GM19239 (cell line): ENCODE measurements at places on chromosomes 11 and 22.

DNA sequence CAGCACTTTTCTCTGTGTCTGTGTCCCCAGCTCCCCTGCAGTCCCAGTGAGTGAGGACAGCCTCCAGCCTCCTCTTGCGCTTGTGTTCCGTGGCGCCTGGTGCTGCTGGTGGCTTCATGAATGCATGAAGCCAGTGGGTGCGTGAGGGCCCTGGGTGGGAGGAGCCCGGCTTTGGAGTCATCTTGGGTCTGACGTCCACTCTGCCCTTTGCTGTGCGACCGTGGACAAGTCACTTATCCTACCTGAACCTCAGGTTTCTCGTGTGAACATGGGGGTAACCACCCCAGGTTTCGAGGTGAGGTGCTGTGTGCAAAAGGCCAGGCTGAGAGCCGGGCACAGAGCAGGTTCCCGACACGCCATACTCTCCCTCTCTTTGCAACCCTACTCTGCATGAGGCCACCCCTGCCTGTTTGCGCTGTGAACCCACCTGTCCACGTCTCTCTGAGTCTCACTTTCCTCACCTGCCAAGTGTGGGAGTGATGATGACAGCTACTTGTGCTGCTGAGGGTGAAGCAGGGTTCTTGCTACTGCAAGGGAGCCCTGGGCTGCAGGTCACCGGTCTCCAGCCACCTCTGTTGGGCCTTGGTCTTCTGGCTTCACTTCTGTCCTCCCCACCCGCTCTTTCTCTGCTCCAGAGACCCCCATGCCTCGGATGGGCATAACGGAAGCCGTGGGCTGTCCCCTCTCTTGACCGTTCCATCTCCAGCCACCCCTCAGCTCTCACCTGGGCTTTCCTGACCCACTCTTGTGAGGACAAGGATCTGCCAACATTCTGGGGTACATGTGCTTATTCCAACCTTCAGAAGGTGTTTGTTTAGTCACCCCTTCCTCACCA, 537.6 kb downstream of the TBC1D22A start:
- DNase-seq = no peak

- DNase-seq = no peak
Observed at GRCh38 chr11:117409511-117409910, 81.9 kb downstream of the CEP164 start.

GRCh38 chr22:39298241-39298987, 21.0 kb downstream of the RPL3 start:
- no peak for DNase-seq

DNA sequence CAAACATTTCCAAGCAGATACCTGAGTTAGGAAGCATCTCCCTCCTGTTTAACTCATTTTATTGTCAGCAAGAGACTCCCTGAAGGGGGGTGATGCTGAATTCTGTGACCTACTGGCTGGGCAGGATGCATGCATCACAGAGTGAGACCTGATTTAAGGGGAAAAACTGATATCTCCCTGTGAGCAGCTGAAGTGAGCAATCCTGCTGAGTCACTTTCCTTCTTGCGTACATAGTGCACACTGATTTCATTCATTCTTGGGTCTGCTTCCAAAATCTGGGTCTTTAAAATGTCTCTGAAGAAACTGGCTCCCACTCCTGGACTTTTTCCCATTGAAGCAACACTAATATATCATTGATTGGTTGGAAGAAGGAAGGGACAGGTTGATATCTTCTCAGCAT, 23.3 kb downstream of the P4HA3 start:
- DNase-seq = no peak

GRCh38 chr11:119584193-119585042, 144.6 kb downstream of the NECTIN1 start:
- no peak for DNase-seq

DNA sequence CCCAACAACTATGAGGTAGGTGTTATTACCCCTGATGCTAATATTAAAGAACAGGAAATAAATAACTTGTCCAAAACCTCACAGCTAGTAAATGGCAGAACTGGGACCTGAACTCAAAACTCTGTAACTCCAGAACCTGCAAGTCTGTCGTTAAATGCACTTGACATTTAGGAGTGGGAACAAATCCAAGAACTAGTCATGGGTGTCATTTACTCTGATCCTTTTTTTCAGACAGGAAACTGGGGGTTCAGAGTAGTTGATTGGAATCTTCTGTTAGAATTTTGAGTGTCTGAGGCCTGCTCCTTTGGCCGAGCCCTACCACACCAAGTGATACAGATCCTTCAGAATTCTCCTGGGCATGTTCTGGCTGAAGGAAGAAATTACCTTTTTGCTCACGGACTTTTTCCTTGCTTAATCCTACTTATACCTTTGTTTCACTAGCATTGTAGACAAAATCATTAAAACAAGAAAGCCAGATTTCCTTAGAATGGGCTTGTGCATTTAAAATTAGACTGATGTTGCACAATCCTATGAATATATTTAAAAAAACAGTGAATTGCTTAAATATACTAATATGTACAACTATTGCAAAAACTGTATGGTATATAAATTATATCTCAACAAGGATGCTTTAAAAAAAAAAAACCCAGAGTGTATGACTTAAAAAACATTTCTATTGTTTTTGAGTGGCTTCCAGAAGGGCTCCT, 1.4 kb upstream of the YAP1 start:
- no peak for DNase-seq

GRCh38 chr11:72930008-72930407, 115.8 kb downstream of the ATG16L2 start:
- DNase-seq = no peak

DNA sequence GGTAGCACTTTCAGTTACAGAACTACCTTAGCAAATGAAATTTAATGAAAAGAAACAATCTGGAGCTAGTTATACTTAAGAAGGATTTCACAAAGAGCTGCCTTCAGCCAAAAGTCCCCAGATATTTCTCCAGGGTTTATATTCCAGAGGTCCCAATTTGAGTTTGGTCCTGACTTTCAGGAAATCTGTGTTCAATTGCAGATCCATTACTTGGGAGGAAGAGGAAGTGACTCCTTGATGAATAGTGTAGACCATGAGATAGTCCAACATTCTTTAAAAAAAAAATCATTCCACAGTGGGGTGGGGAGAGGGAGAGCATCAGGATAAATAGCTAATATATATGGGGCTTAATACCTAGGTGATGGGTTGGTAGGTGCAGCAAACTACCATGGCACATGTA, 117.6 kb upstream of the ARHGAP20 start:
- DNase-seq = no peak

DNA sequence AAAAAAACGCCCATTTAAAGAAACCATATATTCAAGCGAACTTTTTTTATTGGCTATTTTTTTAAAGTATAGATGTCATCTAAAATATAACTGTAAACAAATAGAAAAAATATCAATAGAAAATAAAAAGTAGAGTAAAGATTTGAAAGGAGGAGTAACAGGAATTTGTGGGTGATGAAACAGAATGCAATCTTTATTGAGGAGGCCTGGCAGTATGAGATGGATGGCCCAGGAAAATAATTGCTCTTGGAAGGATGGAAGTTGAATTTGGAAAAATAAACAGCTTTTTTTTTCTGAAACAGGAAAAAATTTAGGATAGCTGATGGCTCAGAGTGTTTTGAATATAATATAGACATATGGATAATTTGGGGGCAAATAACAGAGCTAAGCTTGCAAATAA, 219.0 kb downstream of the CASP12 start:
- DNase-seq = no peak

DNA sequence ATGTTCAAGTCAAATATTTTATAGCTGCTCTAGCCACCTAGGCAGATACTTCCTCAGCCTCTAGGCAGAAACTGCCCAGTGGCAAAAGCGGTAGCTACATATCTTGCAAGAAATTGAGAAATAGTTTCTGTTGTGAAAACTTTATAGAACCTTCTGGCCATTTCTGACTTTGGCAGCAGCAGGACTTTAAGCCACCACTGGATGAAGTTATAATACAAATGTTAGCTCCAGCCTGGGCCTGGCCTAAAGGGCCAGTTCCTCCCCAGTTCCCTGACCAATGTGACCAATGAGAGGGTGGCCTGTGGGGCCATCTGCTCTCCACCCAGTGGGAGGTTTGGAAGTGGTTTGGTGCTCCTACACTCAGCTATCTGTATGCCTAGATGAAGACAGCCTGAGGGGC, 254.0 kb upstream of the NARS2 start:
- no peak for DNase-seq

GRCh38 chr11:45157247-45158209, 11.1 kb downstream of the PRDM11 start:
- DNase-seq = no peak

- DNase-seq = no peak
Observed at GRCh38 chr11:117857734-117858414, 18.6 kb downstream of the FXYD6 start.

- DNase-seq = no peak
Observed at GRCh38 chr11:114678125-114679036, at the start of gene NXPE2. TSS of gene NXPE2 (plus strand) at chr11:114678527. CDS start at chr11:114678576, 49 bp downstream.

- DNase-seq = no peak
Observed at GRCh38 chr11:35571696-35572095, 46.3 kb upstream of the PAMR1 start.

DNA sequence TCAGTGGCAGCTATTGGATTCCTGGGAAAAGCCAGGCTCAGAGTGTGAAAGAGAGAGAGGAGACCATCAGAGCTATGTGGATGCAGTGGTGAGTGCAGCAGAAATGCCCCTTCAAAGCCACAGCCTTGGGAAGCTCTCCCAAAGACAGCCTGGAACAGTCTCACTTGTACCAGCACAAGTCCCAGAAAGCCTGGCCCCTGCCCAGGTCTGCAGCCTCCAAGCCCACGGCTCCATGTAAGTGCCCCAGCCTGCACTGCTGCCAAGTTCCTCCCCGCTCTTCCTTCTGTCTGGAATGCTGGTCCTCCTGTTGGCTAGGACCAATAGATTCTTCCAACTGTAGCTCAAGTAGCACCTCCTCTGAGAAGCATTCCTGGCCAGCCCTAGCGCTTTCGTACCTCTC, 539.7 kb downstream of the MIAT start:
- DNase-seq = no peak

GRCh38 chr22:24768537-24769374, 5.8 kb downstream of the PIWIL3 start:
- DNase-seq = peak; percentile 27
